Effector CD4-positive, alpha-beta T cell (primary cell): ENCODE measurements at places on chromosomes 3 and 15.

DNA sequence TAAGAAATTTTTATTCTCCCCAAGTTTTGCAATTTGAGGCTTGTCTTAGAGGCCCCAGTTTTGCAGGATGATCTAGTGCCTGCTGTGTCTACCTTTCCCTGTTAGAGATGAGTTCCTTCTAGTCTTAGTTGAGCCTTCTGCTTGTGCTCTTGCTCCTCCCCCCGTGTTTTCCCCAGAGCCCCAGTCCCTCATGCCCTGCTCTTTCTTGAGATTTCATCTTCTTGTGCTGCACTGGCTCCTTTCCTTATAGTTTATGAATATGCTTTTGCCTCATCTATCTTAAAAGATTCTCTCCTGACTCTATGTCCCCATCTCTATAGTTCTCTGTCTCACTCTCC, 4.7 kb downstream of the GAP43 start:
- DNase-seq, result no peak

- DNase-seq, result no peak
Observed at GRCh38 chr15:46786590-46787285, 930.6 kb upstream of the SEMA6D start.

GRCh38 chr15:57758560-57758959, 52.0 kb downstream of the POLR2M start:
- no peak for DNase-seq

DNA sequence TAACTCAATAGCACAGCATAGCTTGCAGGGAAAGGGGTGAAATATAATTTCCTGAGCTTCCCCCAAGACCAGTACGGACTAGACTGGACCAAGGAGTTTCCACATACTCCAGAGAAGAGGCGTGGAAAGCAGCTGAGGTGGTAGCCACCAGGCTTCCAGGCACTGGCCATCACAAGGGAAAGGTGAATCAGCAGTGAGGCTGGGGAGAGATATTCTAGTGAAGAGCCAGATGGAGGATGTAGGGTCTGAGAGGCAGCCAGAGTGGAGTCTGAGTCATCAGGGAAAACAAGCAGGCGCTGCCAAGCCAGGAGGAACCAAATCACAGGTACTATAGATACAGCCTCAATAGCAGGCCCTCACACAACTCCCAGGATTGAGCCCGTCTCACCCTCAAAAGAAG, 9.6 kb upstream of the RASA2 start:
- no peak for DNase-seq

GRCh38 chr3:57815036-57815435, 58.9 kb downstream of the SLMAP start:
- DNase-seq, result peak; percentile 21

- no peak for DNase-seq
Observed at GRCh38 chr3:168860592-168860991, 764.9 kb upstream of the GOLIM4 start.

- no peak for DNase-seq
Observed at GRCh38 chr3:177126015-177126773, 71.1 kb downstream of the TBL1XR1 start.

- no peak for DNase-seq
Observed at GRCh38 chr3:115975353-115975752, 352.0 kb downstream of the GAP43 start.

- no peak for DNase-seq
Observed at GRCh38 chr15:49946681-49947080, 172.4 kb downstream of the ATP8B4 start.

GRCh38 chr15:51234176-51234927, 104.0 kb downstream of the CYP19A1 start:
- DNase-seq, result no peak
